ENCODE measurements at places on chromosomes 6 and 20.

GRCh38 chr6:36083446-36083845 is 46.9 kb upstream of the MAPK13 start:
- DNase-seq: no peak

GRCh38 chr6:2275892-2276242 is 30.5 kb upstream of the GMDS start:
- no peak for DNase-seq

GRCh38 chr20:37020636-37021035 is 69.1 kb upstream of the SAMHD1 start:
- no peak for DNase-seq

- DNase-seq: no peak
Observed at GRCh38 chr20:45993197-45993951, 15.3 kb upstream of the MMP9 start.

DNA sequence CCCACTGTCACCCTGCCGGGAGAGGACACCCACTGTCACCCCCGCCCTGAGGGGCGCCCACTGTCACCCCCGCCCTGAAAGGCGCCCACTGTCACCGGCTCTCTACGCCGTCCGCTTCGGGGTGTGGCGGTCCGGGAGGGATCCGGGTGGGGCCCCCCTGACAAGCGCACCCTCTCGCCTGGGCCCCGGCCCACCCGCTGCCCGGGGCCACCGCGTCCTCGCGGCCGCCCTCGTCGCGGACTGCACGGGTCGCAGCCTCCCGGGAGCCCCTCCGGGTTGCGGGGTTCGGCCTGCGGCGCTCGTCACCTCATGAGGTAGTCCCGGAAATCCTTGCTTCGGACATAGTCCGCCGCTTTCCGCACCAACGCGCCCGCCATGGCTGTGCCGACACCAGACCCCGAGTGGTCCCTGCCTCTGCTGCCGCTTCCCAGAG is 224 bp downstream of the MPC1 start:
- no peak for DNase-seq

- DNase-seq: no peak
Observed at GRCh38 chr20:18176318-18176785, 38.7 kb downstream of the KAT14 start.

- DNase-seq: peak; percentile 30
Observed at GRCh38 chr6:170152124-170152926, 138.6 kb downstream of the DLL1 start.

DNA sequence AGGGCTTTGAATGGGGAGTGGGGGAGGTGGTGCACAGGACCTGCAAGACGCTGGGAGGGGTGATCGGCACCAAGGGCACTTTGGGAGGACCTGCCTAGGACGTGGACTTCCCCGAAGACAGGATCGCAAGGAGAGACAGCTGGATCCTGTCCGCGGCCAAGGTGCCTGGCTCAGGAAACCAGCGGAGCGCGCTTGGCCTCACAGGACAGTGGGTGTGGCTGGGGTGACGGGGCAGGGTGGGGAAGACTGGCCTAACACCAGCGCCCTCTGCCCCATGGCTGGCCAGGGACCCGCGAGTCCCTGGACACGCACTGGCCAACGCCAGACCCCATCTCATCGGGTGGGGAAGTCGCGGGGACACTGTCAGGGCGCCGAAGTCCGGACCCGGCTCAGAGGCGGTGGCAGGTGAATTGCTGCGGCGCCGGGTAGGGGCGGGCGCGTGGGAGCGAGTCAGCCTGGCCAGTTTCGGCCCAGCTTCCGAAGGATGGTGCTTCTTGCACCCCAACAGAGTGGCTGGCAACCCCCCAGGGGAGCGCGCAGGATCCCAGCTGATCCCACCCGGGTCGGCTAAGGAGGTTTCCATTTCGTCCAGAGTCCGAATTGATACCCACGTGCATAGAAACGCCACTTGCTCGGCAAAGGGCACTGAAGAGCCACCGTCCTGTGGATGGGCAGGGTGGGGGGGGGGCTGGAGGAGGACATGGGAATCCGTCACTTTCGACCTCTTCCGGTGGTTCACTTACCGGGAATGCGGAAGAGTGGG is 785 bp upstream of the THBD start:
- peak; percentile 58 for DNase-seq

DNA sequence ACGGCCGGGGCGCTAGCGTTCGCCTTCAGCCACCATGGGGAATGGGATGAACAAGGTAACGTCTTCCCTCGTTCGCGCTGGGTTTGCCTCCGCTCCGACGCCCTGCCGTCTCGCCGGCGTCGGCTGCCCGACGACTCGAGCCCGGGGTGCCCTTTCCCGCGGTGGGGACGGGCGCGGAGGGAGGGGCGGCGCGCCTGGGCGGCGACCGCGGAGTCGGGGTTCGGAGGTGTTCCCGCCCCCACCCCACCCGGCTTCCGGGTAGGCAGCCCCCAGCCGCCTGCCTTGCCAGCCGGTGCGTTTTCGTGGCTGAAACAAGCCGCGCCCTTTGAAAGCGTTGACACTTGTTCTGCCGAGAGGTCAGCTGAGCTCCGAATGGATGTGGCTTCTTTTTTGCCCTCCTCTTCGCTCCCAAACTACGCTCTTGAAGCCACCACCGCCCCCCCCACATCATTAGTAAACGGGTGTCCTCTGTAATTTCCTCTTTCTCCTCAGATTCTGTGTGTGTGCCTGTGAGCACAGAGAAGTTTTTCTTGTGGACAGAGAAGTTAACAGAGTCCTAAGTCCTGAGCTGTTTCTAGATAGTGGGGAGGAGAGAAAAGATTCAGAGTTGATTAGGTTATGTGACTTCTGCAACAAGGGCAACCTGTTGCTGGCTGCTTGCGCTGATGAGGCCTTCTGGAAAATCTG is 362 bp downstream of the DUSP22 start:
- DNase-seq: peak; percentile 45

- DNase-seq: no peak
Observed at GRCh38 chr20:50514750-50515149, 4.6 kb downstream of the PTPN1 start.

DNA sequence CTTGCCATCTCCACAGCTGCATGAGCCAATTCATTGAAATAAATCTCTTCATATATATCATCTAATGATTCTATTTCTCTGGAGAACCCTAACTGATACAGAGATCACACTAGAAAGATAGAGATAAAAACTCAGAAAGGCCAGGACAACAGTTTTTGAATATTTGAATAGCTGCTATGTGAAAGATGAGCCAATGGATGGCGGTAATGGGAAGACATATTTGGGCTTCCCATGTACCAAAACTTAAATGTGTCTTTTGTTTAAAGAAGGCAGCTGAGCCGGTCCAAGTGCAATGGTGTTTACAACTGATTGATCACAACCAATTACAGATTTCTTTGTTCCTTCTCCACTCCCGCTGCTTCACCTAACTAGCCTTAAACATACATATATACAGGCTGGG is 35.1 kb downstream of the SGK1 start:
- no peak for DNase-seq

DNA sequence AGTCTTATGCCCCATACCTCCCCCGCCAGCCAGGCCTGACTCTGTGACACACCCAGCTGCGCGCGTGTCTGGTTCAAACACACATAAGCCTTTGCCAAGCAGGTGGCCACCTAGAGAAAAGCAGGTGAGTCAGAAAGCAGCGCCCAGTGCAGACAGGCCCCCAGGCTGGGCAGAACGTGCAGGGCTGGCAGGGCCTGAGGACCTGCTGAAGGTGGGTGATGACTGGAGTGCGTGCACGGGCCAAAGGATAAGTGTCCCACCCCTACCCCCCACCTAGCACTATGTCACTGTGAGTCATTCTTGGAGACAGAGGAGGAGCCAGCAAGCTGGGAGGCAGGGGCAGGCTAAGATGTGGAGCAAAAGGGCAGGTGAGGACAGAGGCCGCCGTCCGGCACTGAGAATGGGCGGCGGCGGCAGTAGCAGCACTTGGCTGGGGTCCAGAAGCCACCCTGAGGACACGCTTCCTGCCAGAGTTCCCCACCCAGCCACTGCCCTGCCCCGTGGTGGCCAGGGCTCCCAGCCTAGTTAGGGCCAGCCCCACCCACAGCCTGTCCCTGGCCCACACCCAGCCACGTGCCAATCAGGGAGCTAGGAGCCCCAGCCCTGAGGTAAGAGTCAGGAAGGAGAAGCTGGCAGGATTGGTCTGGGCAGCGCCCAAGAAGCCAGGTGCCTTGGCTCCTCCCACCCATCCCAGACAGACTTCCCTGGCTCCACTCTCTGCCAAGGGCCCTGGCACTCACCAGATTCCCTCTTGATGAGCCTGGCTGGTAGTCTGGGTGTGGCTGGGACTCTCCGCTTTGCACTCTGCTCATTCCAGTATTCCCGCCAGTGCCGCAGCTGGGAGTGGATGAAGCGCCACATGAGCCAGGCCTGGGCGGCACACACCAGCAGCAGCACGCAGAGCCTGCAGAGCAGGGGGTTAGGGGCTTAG is 72.7 kb downstream of the TRAM2 start:
- no peak for DNase-seq

GRCh38 chr6:24766680-24767462 is 7.9 kb upstream of the GMNN start:
- no peak for DNase-seq

DNA sequence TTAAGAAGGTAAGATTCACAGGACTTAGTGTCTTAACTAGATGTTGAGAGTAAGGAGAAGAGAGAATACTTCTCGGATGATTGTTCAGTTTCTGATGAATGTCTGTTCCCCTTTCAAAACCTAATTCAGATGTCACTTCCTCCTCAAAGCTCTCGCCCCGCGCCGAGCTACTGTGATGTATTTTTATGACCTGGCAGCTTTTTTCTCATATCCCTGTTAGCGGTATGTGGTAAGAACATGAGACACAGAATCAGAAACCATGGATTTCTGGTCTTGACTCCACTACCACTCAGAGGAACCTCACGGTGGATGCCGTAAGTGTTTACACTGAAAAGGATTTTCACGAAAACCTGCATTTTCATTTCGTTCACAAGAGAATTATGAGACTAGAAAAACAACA is 48.4 kb downstream of the CEP43 start:
- no peak for DNase-seq

GRCh38 chr20:53826597-53827291 is 233.1 kb upstream of the ZNF217 start:
- DNase-seq: no peak

GRCh38 chr20:9594284-9594875 is 80.0 kb downstream of the LAMP5 start:
- DNase-seq: no peak

- no peak for DNase-seq
Observed at GRCh38 chr6:161215193-161215592, 58.7 kb downstream of the AGPAT4 start.

DNA sequence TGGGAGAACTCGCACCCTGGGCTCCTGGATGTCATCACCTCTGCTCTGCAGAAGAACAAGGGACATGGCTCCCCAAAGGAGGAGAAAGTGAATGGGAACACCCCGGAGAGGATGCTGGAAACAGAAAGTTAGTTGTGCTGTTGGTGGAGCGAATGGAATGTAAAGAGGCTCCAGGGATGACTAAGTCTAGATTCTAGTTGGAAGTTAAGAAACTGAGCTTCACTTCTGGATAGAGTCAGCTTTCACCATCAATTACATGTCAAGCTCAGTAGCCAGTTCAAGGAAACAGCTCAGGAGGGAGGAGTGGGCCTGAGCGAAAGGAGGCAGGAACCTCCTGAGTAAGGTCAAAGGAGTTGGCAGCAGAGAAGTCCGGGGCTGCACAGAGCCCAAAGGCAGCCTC is 132.1 kb upstream of the ARID1B start:
- no peak for DNase-seq

DNA sequence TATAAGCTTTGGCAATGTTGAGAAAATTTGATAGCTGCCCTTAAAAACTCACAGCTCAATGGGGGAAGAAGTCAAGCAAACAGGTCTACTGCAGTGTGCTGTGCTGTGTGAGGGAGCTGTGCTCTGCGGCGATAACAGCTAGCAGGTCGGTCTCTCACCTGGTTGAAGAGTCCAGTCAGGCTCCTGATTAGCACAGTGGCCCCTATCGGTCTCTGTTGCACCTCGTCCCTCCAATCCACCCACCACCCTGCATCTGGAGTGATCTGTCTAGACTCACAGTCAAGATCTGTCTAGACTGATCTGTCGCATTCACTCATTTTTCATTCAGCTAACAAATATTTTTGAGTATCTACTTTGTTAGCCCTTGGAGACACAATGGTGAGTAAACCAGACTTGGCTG is 94.1 kb downstream of the MAP3K7 start:
- DNase-seq: no peak

GRCh38 chr6:149031859-149032598 is 285.2 kb downstream of the UST start:
- DNase-seq: no peak

DNA sequence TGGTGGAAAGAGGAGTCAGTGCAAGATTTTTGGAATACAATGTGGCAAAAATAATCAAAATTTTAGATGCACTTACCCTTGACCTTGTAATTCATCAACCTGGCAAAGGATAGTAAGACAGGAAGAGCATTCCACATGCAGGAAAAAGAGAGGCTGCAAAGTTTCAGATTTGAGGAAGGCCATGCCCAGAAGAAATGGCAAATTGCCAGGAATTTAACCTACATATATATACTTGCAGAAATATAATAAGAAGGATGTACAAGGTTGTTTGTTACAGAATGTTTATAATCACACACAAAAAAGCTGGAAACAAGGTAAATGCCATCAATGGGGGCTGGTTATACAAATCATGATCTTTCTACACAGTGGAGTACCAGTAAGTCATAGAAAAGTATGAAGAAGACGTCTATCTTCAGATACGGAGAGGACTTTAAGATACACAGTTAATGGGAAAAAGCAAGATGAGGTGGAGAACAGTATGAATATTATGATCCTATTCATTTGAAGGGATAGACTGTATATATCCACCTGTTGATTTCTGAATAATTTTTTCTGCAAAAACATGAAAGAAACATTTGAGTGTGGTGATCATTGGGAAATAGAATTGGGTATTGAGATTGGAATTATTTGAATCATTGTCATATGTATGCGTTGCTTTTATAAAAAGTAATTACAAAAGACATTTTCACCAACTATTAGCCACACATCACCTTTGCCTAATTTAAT is 253.8 kb downstream of the TBC1D7 start:
- DNase-seq: no peak

GRCh38 chr6:169239181-169239580 is 14.5 kb downstream of the THBS2 start:
- no peak for DNase-seq

Data from endothelial cell (in vitro differentiated cells).